ENCODE measurements at places on chromosomes 7 and 10.

- peak; percentile 82 for DNase-seq
These were observed 51.3 kb downstream of the PWWP2B start for GRCh38 chr10:132448248-132448731.

GRCh38 chr7:43302211-43302711 lies 189.8 kb downstream of the HECW1 start:
- DNase-seq = peak; percentile 53

GRCh38 chr10:76732306-76732705 lies 905.3 kb downstream of the KCNMA1 start:
- DNase-seq = no peak

DNA sequence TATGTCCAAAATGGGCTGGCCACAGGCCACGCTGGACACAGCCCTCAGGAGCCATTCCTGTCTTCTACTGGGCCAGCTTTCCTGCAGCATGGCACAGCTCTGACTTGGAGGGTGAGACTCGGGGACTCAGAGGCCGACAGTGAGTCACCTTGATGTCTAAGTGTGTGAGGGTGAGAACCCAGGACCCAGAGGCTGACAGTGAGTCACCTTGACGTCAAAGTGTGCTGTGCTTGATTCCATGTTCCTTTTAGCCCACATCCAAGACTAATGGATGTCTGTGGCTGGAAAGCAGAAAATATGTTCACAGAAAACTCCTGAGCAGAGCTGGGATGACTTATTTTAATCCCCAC lies 6.0 kb upstream of the FAM170B start:
- no peak for DNase-seq

- DNase-seq = no peak
These were observed 31.6 kb upstream of the ETV1 start for GRCh38 chr7:14021069-14021468.

DNA sequence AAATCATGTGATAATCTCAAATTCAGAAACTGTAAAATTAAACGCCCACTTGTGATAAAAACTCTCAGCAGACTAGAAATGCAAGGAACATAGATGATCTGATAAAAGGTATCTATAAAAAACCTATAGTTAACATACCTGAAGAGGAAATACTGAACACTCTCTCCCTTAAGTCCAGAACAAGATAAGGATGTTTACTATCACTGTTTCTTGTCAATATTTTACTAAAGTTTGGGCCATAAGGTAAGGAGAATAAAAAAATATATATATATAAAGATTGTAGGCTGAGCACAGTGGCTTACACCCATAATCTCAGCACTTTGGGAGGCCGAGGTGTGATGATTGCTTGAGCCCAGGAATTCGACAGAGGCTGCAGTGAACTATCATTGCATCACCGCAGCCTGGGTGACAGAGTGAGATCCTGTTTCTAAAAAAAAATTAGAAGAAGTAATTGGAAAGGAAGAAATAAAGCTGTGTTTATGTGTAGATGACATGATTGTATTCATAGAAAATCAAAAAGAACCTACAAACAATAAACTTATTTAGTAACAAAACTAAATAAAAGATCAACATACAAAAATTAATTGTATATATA lies 28.4 kb downstream of the MPLKIP start:
- no peak for DNase-seq

DNA sequence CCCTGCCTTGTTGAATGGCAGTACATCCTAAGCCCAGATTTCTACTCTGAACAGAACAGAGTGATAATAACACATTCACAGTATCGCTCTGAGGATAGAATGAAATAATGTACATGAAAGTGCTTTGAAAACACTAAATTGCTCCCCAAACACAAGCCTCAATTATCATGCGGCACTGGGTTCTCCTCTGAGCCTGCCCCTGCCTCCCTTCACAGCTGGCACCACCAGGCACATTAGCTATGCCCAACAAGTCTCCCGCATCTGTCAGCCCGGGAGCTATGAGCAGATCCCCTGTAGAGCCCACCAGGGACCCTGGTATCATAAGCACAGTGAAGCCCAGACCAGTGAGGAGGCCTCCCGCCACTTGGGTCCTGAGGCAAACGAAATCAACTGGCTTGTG lies 405.5 kb downstream of the GRID1 start:
- no peak for DNase-seq

DNA sequence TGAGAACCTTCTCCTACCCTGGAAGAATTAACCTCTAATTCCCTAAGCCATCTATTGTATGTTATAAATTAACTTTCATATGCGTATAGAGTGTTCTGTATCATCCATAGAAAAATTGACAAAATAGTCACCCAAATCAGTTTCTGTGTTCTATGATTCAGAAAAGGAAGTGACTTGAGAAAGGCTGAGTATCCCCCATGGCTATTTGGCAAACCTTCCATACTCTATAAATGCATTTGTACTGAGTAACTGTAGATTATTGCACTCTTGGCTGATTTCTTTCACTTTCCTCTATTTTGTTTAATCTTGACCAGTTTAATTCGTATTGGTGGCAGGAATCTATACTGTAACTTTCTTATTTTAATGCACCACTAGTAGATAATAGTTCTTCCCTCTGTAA lies 182.2 kb downstream of the HTR7 start:
- no peak for DNase-seq

GRCh38 chr7:107691716-107692115 lies 31.1 kb downstream of the SLC26A4 start:
- DNase-seq = no peak

DNA sequence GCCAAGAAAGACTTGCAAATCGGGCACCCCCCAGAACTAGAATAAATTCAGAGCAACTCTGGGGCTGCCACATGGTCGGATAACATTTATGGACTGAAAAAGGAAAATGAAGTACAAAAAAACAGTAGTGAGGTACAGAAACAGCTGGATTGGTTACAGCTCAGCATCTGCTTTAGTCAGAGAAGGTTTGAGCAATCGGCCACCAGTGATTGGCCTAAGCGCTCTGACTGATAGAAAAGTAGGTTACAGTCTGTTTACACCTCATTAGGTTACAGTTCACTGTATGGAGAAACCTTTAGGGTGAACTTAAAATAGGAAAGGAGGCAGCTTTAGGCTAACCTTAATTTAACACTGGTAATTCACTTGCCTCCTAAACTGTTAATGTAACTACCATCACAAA lies 102.0 kb upstream of the DKK1 start:
- DNase-seq = no peak

DNA sequence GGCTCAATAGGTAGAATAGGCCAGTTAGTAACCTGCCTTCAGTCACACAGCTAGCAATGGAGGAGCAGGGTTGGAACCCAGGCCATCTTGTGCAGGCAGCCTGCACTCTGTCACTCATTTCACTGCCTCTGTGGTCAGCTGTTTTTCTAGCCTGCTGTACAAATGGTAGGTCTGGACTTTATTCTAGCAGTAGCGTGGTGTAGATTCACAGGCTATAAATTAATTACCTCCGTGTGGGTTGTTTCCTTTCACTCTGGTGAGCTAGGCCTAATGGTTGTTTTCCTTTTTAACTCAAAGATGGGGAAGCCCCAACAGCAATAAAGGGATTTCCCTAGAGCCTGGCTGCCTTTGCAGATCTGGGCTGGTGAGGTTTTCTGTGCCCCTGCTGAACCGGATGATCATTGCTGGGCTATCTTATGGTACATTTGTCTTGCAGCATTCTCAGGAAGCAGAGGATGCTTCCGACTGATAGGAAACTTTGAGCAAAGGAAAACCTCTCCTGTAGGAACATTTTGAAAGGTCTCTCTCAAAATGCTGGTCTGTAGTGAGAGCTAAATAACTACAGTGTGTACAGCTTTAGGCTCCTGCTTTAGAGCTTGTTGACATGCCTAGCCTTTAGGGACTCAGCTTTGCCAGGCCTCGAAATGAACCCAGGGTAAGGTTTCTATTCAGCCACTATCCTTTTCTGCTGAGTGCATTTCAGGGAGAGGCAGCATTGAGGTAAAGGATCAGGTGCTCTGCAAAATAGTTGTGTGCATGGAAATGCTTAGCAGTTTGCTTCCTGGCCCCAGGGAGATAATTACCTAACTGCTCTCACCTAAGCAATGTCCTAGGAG lies 157.4 kb downstream of the ST7 start:
- DNase-seq = peak; percentile 51

- no peak for DNase-seq
These were observed 74.3 kb upstream of the GNAI1 start for GRCh38 chr7:80060218-80060806.

DNA sequence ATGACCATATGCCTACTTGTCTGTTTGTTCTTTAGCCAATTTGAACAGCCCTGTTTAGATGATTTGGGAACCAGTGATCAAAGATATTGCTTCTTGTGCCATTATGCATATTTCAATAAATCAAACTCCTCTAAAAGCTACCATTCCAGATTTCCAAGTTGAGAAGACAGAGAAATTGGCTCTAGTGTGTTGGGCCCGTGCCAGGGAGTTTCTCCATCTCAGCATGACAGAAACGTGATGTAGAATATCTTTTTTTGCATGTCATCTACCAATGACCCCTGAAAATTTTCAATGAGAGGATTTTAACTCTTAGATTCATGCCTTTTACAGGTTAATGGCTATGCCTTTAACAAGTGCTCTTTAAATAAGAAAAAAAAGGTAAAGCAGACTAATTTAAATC lies 50.7 kb upstream of the CABCOCO1 start:
- DNase-seq = no peak

GRCh38 chr10:85786401-85786899 lies 580.1 kb downstream of the GRID1 start:
- DNase-seq = no peak

DNA sequence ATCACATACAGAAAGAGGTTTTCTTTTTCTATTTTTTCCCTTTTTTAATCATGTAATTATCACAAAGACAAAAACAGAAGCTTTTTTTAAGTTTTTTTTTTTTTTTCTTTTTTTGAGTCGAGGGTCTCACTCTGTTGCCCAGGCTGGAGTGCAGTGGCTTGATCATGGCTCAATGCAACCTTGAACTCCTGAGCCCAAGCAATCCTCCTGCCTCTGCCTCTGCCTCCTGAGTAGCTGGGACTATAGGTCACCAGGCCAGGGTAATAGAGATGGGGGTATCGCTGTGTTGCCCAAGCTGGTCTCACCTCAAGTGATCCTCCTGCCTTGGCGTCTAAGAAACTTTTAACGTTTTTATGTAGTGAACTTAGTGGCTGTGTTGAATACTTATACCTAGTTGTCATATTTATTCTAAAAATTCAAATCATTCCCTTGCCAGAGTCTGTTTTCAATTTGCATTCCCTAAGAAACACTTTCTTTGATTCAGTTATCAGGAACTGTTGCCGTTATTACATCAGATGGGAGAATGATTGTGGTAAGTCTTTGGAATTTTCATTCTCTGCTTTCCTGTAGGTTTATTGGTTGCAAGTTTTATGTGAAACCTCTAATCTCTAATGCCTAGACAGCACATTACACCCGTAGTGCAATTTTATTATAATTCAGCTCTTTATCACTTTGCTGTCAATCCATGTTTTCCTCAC lies 1.3 kb downstream of the LSM8 start:
- DNase-seq = no peak

GRCh38 chr10:31974434-31975124 lies 45.9 kb upstream of the ARHGAP12 start:
- DNase-seq = no peak

DNA sequence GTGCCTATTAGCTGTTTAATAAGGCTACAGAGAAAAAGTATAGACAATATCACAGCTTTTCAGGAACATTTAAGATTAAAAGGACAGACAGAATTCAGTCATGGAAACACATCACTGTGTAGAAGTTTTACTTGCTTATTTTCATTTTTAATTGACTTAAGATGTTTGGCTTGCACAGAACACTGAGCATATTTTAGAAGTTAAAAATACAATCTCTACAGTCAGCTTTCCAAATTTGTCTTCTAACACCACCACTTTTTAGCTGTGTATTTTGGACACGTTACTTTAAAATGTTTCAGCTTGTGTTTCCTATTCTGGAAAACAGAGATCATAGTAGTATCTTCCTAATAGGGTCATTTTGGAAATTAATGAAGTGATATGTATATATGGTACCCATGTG lies 11.8 kb downstream of the CFAP69 start:
- no peak for DNase-seq

GRCh38 chr7:70657571-70657970 lies 474.4 kb upstream of the GALNT17 start:
- DNase-seq = no peak

GRCh38 chr7:26155531-26156375 lies 3.8 kb downstream of the NFE2L3 start:
- no peak for DNase-seq

GRCh38 chr7:109282726-109283125 lies 713.1 kb downstream of the DNAJB9 start:
- DNase-seq = no peak

GRCh38 chr10:3140280-3140679 lies 32.3 kb downstream of the PITRM1 start:
- DNase-seq = no peak

- no peak for DNase-seq
These were observed 211.9 kb upstream of the GLI3 start for GRCh38 chr7:42448901-42449300.

All from stimulated activated CD8-positive, alpha-beta memory T cell treated with anti-CD3 and anti-CD28 coated beads, Interleukin-4, amount 100 ng/mL, for 48 hours (primary cell).